ENCODE measurements at places on chromosomes 7 and 10.

GRCh38 chr7:148173369-148173768 is 417.2 kb upstream of the C7orf33 start:
- no peak for DNase-seq

GRCh38 chr10:29980084-29980483 is 79.3 kb downstream of the JCAD start:
- no peak for DNase-seq

DNA sequence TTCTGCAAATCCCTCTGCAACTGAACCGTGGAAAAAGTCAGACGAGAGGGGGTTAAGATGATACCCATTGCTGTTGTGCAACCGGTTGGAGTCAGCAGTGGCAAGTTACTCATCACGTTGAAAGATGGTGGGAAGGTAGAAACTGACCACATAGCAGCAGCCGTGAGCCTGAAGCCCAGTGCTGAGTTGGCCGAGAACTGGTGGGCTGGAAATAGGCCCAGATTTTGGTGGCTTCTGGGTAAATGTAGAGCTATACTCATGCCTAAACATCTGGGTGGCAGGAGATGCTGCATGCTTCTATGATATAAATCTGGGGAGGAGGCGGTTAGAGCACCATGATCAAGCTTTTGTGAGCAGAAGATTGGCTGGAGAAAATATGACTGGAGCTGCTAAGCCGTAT is 78.6 kb downstream of the ARL5B start:
- DNase-seq, result no peak

GRCh38 chr10:130963052-130963393 is 348.5 kb downstream of the TCERG1L start:
- DNase-seq, result no peak

DNA sequence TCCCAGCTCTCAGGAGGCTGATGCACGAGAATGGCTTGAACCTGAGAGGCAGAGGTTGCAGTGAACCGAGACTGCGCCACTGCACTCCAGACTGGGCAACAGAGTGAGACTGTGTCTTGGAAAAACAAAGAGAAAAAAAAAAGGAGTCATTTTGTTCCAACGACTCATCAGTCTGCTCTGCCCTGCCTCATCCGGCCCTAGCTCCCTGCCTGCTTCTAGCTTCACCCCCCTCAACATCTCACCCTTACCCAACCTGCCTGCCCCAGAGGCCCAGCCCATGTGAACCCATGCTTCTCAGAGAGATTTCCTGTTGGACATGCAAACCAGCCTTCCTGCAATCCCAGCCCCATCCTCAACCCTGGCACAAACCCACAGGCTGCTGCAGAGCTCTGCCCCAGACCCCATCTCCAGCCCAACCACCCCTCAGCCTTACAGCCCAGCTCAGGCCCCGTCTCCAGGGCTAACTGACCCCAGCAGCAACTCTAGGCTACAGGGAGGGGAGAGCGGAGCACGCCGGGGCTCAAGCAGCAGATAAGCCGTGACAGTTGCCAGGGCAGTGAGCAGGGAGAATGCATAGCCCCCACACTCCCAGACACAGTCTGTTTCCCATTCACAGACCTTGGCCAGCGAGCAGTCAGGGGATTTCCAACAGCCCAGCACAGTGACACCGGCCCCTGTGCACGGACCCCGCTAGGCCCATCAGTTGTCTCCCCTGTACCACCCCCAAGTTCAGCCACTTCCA is 86.0 kb upstream of the KCTD7 start:
- no peak for DNase-seq

- no peak for DNase-seq
These were observed 559 bp downstream of the VWC2 start for GRCh38 chr7:49773936-49774458.

DNA sequence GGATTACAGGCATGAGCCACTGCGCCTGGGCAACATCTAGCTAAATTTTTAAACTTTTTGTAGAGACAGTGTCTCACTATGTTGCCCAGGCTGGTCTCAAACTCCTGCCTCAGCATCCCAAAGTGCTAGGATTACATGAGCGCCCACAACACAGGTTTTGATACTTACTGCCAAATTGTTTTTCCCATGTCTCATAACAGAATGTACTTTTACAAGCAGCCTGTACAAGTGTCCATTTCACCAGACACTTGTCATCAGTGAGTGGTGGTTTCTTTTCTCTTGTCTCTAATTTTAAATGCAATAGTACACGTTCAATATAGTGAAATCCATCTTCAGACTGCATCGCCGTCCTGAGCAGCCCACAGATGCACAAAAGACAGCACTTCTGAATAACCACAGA is 116.4 kb upstream of the LYZL2 start:
- DNase-seq, result no peak

DNA sequence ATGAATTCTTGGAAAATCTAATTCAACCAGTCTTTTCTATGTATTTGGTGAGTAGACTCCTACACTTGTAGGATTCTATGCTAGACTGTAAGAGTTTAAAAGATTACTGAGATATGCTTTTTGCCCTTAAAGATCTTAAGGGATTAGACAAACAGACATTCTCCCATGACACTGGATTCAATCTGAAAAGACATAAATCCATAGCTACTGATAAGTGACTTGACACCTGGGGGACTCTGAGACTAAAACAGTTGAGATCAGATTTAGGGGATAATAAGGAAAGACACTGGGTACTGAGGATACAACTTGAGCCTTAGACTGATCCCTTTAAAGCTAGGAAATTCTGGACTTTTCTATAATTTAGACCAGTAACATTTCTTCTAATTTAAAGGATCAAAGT is 1233.4 kb downstream of the XPNPEP1 start:
- no peak for DNase-seq

- DNase-seq, result no peak
These were observed 9.7 kb downstream of the MIOS start for GRCh38 chr7:7576344-7576743.

DNA sequence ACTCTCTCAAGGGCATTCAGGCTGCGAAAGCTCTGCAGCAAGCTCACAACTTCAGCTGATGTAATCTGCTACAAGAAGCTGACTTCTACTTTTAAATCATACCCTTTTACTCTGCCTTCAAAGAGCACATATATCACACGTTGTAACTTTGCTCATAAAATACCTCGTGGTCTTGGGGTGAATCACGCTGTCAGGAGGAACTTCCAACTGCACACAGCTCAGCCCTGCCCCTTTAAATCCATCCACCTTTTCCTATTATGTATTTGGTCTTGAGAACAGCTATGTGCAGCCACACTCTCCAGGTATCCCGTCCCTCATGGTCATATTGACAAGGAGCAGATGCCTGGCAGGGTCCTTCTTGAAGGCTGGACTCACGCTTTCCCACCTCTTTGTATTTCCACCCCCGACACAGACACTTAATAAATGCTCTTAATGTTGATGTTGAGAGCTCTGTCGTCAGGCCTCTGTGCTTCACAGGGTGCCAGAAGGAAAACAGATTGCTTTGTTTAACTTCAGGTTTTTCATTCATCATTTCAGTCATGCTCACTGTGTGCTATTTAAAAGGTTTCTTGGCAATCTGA is 47.6 kb downstream of the ICA1 start:
- no peak for DNase-seq

DNA sequence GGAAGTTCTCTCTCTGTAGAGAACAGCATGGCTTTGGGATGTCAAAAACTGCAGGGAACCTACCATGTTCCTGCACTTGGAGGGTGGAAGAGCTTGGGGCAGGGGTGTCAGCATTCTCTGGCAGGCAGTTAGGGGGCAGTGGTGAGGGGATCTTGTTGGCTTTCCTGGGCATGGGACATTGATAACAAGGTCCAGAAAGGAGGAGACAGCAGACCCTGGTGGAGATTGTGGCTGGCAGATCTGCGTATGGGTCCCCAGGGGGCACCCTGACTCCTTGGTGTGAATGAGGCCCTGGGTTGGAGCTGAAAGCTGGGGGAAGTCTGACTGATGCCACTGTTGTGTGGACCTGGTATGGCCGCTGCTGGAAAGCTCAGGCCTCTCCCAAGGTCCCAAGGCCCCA is 22.9 kb upstream of the CAMK2B start:
- DNase-seq, result peak; percentile 73

DNA sequence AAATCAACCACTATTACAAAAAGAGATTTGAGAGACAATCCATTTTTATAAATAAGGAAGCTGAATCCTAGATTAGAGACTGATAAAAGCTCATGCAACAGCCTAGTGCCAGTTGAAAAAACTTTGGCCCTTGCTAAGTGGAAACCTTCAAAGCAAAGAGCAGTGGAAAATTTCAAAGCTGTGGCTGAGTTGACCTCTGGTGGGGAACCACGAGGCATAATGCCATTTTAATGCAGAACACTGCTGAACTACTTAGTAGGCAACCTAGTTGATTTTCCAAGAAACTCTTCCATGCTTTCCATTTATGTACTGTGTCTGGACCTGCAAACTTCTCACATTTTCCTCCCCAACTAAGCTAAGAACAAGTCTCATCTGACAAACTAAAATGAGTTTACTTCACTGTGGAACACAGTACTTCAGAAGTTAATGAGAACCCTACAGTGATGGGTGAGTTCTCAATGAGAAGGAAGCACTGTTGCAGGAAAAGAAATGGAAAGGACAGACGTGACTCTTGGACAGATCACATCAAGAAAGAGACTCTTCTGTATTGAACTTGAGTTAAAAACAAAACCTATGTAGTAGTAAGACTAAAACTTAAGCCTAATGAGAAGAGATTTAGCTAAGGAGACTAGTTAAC is 19.5 kb downstream of the FZD9 start:
- no peak for DNase-seq

GRCh38 chr10:10831085-10831484 is 186.6 kb upstream of the CELF2 start:
- no peak for DNase-seq

- DNase-seq, result no peak
These were observed 195.5 kb downstream of the CELF2 start for GRCh38 chr10:11213137-11213536.

DNA sequence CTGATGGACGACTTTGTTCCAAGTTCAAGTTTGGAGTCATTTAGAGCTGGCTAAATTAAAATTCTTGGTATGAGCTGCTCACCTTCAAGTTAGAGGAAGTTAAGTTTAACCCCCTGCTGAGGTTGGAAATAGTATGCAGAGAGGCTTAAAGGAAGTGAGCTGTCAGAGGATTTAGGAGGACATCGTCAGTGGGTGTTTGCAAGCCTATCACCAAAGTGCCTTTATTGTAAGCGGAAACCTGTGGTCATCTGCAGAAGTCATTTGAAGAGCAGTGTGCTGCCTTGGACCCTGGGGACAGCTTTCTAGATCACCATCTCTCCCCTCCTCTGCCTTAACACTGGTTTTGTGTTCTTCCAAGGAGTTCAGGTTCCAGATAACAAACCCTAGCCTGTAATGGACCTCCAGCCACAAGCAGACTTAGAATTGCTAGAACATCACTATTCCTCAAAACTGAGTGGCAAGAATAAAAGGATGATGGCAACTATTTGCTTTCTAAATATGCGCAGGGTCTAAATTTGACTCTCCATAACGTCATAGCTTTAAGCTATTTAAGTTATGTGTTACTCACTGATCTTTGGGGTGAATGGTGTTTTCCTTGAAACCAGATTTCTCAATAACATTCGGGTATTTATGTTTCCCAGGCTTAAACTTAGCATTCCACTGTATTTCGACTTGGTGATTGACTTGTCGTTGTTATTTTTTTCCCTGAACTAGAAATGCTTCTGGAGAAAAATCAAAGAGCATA is 93.4 kb downstream of the SLC39A12 start:
- DNase-seq, result no peak

- DNase-seq, result no peak
These were observed 919.4 kb upstream of the LRRTM3 start for GRCh38 chr10:66006411-66006810.

- no peak for DNase-seq
These were observed 69.0 kb upstream of the LRRC18 start for GRCh38 chr10:49008505-49009198.

DNA sequence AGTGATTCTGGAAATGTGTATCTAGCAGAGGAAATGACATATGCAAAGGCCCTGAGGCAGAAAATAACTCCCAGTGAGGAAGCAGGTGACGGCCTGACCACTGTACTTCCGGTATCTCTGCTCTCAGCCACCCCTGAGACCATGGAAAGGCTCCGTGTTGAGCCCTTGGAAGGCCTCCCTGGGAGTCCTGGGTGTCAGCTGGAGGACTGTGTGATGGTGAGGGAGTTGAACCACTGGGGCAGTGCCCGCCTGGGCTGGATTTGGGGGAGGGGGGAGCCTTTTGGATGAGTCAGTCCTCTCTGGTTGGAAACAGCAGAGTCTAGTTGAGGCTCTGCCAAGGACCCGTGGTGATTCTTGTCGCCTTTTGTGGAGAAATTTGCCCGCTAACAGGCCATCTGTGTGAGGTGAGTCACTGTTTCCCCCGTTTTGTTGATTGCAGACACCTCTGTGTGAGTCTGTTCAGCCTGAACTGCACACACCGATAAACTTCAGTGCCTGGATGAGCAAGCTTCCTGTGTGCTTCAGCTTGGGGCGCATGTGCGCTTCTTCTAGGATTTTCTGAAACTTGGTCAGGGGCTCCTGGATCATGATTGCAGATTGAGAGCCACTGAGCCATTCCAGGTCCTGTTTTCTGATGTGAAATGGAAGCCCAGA is 98.6 kb downstream of the GRK5 start:
- peak; percentile 96 for DNase-seq

GRCh38 chr10:79106256-79107050 is 37.7 kb downstream of the ZMIZ1 start:
- DNase-seq, result no peak

DNA sequence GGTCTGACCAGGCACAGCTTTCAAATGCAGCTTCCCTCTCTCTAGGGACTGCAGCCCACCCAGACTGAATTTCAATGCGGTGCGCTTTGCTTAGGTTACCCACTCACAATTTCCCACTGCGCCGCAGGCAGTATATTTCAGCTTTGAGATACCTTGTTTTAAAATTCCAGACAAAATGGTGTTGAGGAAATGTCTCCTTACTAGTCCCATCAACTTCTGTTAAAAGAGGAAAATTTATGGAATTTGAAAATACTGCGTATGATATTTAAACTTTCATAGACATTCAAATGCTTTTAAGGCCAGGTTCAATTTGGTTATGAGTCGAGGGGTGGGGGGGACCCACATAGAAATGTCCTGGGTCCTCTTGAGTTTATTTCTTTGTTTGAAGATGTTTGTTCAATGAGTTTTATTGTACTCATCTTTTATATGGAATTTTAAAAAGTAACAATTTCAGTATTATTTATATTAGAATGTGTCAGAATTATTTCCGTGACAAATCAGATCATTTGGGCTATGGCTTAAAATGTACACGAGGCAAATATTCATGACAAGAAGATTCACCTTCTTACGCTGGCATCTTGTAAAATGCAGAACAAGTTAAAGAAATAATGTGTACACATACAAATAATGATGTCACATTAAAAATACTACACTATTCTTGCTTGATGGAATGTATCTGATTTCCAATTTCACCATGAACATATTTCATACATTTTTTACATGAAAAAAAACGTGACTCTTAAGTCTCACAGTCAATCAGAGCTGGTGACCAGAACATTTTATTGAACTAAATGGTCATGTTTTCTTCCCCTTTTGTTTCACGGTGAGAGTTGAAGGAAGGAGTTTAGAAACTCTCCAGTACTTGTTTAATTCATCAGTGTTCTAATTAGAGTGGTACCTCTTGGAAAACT is 1.3 kb downstream of the IKZF1 start:
- DNase-seq, result no peak
